ENCODE measurements at places on chromosomes 4 and X.
A peak's percentile ranks its signal among the peaks of the same experiment; 100 is the strongest.

- no peak for DNase-seq
Measured at GRCh38 chr4:19694812-19695211, 556.9 kb upstream of the SLIT2 start.

GRCh38 chr4:115851918-115852766, 738.7 kb upstream of the NDST4 start:
- peak; percentile 54 for DNase-seq

GRCh38 chr4:101014417-101014816, 332.9 kb downstream of the PPP3CA start:
- DNase-seq: no peak

GRCh38 chr4:88952081-88952480, 104.9 kb downstream of the FAM13A start:
- DNase-seq: no peak

- DNase-seq: no peak
Measured at GRCh38 chr4:117773064-117773936, 261.0 kb upstream of the NDST3 start.

DNA sequence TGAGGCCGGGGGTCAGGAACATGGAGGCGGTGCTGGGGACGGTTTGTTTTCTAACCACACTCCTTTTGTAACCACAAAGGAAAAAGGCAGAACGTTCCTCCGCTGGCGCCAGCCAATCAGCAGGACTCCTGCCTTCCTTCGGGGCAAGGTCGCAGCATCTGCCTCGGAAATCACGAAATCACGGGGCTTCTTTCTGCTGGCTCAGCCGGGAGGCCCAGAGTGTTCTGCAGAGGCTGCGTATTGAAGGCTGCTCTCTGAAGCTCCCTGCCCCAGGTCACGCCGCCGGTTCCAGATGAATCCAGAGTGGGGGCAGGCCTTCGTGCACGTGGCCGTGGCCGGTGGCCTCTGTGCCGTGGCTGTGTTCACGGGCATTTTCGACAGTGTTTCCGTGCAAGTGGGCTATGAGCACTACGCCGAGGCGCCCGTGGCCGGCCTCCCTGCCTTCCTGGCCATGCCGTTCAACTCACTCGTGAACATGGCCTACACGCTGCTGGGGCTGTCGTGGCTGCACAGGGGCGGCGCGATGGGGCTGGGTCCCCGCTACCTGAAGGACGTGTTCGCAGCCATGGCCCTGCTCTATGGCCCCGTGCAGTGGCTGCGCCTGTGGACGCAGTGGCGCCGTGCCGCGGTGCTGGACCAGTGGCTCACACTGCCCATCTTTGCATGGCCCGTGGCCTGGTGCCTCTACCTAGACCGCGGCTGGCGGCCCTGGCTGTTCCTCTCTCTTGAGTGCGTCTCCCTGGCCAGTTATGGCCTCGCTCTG, 9.4 kb downstream of the TMEM187 start:
- DNase-seq: peak; percentile 82

DNA sequence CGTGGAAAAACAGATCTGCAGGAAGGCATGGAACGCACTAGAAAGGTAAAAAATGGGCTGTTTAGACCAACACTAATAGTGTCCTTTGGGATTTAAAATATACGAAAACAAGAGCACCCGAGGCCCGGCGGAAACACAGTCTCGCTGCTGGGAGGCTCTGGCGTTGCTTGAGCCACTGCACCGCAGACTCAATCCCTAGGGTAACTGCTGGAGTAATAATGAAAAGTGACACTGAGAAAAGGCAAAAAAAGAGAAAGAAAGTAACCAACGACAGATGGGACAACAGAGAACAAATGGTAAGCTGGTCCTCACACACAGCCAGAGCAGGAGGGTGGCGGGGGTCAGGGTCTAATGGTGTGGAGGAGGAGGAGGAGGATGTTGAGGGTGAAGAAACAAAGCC, 15.4 kb downstream of the IRAK1 start:
- DNase-seq: no peak

- no peak for DNase-seq
Measured at GRCh38 chrX:153157450-153157849, 21.6 kb upstream of the MAGEA1 start.

GRCh38 chrX:38117485-38117884, 103.2 kb downstream of the SRPX start:
- no peak for DNase-seq

- DNase-seq: no peak
Measured at GRCh38 chr4:6282314-6282771, 12.7 kb downstream of the WFS1 start.

DNA sequence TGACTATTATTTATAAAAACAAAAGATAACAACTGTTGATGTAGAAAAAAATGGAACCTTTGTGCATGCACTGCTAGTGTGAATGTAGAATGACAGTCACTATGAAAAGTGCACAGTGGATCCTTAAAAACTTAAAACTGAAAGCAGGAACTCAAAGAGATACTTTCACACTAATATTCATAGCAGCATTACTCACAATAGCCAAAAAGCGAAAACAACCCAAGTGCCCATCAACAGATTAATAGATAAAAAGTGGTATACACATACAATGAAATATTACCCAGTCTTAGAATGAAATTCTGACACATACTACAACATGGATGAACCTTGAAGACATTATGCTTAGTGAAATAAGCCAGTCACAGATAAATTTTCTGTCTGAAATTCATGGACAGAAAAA, 23.8 kb downstream of the CENPC start:
- DNase-seq: no peak

DNA sequence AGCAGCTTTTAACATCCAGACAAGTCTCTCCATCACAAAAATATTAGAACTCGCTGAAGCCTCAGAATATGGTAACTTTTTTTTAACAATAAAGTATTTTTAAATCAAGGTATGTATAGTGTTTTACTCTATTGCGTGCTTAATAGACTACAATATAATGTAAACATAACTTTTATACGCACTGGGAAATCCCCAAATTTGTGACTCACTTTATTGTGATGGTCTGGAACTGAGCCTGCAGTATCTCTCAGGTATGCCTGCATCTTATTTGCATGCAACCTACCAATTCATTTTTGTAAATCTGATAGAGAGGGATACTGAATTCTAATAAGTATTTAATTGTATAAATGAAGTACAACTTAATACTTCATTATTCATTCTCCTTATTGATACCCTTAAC, 823.5 kb downstream of the ADGRL3 start:
- no peak for DNase-seq

DNA sequence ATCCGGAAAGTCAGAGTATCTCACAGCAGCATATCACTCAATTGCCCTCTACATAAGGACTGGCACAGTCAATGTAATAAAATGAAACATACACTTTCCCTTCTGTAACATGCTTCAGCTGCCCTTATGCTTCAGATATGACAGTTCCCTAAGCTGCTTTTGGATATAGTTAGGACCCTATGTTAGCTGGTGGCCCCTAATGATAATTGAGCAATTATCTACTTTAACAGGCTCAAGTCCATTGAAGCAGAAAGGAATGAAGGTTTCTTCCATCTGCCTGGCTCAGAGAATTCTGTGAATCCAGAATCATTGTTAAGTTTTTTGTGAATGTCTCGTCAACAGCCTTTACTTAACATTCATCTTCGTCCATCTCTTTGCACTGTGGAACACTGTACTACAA, 951.2 kb upstream of the DIAPH2 start:
- DNase-seq: no peak

- no peak for DNase-seq
Measured at GRCh38 chr4:7999279-7999678, 59.6 kb upstream of the AFAP1 start.

DNA sequence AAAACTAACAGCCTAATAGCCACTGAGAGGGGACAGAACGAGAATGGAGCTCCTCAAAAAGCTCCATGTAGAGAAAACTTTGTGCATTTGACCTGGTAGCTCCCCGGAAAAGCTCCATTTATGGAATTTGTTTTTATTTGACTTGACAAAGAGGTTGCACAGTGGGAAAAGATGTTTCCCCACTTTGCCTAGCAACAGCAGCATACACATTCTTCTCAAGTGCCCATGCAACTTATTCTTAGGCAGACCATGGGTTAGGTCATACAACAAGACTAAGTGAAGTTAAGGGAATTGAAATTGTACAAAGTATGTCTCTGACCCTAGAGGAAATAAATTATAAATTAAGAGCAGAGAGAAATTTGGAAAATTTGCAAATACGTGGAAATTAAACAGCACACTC, 949.6 kb upstream of the PRKX start:
- DNase-seq: no peak

DNA sequence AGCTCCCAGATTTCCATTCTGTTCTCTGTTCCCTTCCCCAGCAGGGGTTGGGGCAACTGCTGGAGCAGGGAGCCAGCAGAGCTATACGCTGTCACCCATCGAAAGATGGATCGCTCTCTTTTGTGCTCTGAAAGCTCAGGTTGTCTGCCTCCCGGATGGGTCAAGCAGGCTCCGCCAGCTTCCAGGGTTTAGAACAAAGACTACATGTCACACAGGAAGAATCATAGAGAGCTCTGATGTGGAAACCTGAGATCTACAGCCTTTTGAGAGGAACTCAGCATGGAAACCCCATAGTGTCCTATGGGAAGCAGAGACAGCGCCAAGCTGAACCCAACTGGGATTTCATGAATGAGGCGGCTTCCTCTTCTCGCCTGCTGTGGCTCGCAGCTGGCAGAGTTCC, 205.4 kb downstream of the HS3ST1 start:
- DNase-seq: no peak

- no peak for DNase-seq
Measured at GRCh38 chr4:147361726-147362125, 119.2 kb upstream of the EDNRA start.

GRCh38 chrX:125736008-125736729, 416.5 kb downstream of the TEX13C start:
- DNase-seq: no peak

DNA sequence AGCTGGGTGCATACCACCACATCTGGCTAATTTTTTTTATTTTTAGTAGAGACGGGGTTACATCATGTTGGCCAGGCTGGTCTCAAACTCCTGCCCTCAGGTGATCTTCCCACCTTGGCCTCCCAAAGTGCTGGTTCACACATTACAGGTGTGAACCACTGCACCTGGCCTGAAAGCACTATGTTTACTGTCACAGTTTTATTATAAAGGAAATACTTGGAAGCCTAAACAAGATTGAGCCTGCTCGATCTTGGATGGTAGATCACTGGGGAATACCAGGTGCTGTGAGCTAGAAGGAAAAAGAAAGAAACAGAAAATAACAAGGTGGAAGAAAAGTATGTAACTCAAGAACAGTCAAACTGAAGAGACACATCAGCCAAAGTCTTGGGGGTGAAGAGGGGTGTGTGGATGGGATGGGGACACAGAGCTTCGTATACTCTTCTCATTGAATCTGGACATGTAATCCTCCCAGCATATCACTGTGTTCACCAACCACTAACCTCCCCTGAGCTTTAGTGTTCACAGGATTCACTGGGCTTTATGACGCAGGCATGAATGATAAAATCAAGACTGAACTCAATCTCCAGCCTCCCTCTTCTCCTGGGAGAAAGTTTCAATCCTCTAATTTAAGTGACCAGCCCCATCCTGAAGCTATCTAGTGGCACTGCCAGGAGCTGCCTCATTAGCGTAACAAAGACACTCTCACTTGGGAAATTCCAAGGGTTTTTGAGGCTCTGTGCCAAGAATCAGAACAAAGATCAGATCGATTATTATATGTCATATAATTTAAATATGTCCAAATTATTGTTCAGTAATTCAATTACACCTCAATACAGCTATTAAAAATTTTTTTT, 40.9 kb downstream of the PDS5A start:
- no peak for DNase-seq

DNA sequence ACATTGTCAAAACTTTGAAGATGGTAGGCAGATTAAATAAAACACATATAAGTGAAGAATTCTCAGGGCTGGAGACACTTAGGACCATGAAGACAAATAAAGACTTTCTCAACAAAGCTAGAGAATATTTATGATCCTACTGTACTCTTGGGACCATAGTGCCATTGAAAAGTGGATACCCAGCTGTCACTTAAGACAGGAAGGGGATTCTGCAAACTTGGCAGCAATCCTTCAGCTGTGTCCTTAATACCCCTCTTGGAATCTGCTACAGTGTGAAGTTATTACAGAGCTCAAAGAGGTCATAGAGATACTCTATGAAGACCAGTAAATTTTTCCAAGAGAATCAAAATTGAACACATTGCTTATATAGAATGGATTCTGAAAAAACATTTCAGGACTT, 24.3 kb downstream of the PDE5A start:
- DNase-seq: no peak

DNA sequence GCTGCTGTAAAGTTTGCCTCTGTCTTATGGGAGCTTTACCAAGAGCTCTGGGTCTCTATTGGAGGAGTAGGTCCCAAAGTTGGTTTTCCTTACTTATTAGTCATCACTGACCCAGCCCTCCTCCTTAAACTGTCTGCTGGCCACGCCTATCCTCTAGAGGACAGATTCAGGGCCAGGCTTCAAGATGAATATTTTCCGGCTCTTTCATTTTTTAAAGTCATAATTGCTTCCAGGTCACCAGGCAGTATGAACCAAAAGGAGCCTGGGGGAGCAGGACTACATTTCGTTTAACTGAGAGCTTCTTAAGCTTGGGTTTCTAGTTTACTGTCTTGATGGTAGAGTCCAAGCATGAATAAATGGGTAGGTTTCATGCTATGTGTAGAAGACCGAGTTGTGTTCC, 13.7 kb downstream of the BCORL1 start:
- no peak for DNase-seq

- DNase-seq: no peak
Measured at GRCh38 chr4:114193624-114194399, 214.4 kb upstream of the ARSJ start.

DNA sequence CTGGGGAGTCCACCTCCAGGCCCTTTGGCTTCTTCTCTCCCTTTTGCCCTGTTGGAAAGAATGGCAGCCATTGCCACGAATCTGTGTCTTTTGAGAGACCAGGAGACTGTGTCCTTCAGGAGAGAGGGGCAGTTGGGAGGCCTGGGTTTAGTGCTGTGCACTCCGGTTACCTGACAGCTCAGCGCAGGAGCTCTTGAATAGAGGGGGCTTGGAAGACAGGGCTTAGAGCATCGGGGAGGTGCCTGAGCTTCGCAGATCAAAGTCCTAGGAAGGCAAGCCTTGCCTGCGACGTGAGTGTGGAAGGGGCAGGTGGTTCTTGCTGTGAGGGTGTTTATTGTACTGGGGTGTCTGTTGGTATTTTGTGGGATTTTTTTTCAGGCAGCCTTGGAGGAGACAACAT, 41.9 kb upstream of the TADA2B start:
- DNase-seq: no peak

DNA sequence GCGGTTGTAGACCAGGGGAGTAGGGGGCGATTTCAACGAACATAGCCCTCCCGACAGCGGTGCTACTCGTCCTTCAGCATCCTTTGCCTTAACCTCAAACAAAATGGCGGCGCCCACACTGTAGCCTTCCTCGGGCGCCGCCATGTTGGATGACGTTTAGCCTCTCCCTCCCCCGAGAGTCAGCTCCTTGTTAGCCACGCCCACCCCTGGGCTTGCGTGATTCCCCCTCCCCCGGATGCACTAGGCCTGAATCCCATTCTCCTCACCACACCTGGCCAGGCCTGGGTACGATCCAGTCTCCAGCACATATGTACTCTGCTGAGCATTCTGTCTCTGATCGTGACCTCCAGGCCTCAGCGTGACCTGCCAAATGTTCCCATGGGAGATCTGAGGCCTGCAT, 49.0 kb upstream of the ZNF157 start:
- DNase-seq: no peak

GRCh38 chr4:152294331-152294730, 241.6 kb downstream of the FBXW7 start:
- DNase-seq: no peak

Measured in inflammatory macrophage (primary cell).